ENCODE measurements at places on chromosomes 1 and 21. TPM values are rescaled to one million over a fixed set of nuclear protein-coding genes. Genes with fewer than 3 reads are reported as not detected.

- DNase-seq: no peak
These were observed 104.6 kb downstream of the DIRAS3 start for GRCh38 chr1:67945733-67946374.

DNA sequence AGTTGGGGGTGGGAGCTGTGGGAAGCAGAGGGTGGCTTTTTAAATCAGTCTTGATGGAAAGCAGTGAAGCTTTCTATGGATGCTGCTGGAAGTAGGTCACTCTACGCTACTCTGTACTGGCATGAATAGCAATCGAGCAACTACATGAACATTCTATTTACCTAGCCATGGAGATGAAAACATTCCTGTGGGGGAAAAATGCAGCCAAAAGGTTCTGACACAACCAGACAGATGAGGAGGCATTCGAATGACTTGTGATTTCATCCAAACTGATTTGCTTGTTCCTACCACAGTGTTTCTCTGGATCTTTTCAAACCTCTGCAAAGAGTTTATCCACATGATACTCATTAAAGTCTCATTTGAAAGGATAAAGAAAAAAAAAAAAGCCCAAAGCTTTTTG is 95.0 kb downstream of the ASTN1 start:
- no peak for DNase-seq

DNA sequence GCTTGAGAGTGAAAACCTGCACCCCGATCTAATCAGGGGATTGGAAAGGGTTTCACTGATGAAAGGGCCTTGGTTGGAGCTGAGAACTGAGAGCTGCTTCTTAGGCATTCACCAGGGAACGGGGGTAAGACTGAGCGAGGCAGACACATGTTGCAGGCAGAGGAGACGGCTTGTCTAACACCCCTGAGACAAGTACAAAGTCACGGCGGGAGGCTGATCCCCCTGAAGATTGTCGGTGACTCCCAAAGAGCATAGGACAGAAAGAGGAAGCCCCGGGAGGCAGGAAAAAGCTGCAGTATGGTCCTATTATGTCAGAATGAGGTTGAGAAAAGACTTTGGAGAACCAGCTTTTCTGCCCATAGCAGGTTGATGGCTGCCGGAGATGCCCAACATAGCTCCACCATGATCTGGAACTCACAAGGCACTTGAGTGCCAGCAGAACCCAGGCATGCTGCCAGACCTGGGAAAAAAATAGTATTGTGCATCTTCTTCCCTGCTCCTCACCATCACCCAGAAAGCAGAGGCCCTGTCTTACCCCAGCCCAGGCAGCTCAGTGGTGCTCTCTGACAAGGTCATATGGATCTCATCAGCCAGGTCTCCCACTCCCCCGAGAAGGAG is 463.9 kb upstream of the PROX1 start:
- no peak for DNase-seq

- no peak for DNase-seq
These were observed 6.5 kb downstream of the RIMS3 start for GRCh38 chr1:40658751-40659648.

GRCh38 chr1:107244709-107245500 is 104.1 kb downstream of the NTNG1 start:
- DNase-seq: no peak

- DNase-seq: no peak
These were observed 97.8 kb downstream of the DUSP10 start for GRCh38 chr1:221644145-221644448.

EXOC8 gene
- total RNA-seq: 8.1 TPM

DNA sequence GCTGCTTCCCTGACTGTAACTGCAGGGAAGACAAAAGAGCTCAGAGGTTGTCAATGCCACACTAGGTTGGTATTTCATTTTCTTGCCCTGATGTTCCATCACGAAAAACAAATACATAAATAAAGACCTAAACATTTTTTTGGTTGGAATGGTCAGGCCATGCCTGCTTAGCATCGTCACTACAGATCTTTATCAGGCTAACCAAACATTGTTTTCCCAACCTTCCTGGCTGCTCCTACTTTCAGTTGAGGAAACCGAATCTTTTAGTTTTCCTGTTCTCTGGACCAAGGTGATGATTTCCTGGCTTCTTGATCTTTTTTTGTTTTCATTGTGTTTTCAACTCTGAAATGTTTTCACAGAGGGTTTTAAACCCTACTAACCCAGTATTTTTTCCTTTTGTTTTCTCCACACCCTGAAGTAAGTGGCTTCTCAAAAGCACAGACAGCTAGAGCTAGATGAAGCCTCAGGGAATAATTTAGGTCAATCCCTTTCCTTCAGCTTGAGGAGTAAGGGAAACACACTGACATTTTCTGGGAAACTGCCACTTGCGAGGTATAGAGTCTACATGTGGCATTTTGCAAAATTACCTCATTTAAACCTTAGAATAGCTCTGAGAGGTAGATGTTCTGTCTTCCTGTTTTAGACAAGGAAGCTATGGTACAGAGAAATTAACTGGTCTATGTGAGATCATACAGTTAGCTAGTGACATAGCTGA is 67.2 kb upstream of the CNN3 start:
- DNase-seq: no peak

- DNase-seq: no peak
These were observed 21.3 kb downstream of the ZNF362 start for GRCh38 chr1:33277488-33278084.

GRCh38 chr1:4965346-4966075 is 311.1 kb downstream of the AJAP1 start:
- no peak for DNase-seq

CFAP298 gene
- total RNA-seq: 70.5 TPM

DNA sequence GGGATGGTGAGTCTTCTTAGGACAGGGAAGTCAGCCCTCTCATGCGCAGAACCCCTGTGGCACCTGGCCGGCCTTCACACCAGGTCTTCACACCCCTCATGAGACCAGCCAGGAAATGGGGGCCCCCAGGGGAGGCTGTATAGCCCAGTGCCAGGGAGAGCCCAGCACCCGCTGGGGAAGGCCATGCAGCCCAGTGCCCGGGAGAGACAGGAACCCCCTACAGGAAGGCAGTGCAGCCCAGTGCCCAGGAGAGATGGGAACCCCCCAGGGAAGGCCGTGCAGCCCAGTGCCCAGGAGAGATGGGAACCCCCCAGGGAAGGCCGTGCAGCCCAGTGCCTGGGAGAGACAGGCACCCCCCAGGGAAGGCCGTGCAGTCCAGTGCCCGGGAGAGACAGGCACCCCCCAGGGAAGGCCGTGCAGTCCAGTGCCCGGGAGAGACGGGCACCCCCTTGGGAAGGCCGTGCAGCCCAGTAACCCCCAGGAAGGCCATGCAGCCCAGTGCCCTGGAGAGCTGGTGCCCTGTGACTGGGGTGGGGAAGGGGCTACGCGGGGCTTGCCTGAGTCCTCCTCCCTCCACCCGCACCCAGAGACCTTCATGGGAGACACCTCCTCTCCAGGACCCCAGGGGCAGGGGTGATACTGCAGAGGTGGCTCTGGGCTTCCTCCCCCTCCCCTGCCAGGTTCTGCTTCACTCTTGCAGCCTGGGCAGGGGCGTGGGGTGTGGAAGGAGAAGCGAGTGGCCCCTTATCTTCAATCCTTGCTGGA is 110.5 kb upstream of the COL6A1 start:
- DNase-seq: no peak

DNA sequence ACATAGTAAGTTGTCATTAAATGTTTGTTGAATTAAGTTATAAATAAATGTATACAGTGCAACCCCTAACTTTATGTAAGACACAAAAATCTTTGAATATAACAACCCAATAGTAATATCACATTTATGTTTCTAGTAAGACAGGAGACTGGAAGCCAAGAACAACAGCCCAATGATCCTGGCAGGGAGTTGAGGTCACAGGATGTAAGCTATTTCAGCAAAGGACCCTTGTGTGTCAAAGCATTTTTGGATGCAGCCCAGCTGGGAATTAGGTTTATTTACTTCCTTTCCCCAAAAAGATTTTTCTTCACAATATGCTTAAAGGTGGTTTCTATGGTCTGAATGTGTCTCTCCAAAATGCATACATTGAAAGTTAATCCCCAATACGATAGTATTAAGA is 34.0 kb upstream of the ABCA4 start:
- DNase-seq: no peak

- no peak for DNase-seq
These were observed 4.0 kb downstream of the RPE65 start for GRCh38 chr1:68445709-68446108.

DNA sequence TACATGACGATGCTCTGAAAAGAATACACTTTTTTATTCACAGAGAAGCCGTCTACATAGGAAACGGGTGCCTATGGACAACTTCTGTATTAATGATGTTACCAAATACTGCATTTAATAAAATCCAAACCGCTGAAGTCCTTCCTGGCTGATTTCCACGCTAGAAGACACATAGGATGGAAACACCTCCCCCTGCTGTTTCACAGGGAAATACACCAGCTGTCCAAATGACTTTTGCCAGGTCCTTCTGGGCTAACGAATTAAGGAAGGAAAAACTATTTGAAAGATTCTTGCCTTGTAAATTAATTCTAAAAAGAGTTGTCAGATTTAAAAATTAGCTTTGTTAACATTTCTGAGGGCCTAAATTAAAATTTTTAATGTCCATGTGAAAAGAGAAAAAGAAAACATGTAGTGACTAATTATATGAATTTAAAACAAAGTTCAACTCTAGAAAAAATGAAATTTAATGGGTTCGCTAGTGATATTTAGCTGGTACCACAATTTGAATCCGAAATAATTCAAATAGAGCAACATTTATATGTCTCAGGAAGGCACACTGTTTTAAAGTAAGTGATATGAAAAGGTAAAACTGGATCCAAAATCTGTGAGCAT is 146.0 kb downstream of the RERE start:
- DNase-seq: no peak

DNA sequence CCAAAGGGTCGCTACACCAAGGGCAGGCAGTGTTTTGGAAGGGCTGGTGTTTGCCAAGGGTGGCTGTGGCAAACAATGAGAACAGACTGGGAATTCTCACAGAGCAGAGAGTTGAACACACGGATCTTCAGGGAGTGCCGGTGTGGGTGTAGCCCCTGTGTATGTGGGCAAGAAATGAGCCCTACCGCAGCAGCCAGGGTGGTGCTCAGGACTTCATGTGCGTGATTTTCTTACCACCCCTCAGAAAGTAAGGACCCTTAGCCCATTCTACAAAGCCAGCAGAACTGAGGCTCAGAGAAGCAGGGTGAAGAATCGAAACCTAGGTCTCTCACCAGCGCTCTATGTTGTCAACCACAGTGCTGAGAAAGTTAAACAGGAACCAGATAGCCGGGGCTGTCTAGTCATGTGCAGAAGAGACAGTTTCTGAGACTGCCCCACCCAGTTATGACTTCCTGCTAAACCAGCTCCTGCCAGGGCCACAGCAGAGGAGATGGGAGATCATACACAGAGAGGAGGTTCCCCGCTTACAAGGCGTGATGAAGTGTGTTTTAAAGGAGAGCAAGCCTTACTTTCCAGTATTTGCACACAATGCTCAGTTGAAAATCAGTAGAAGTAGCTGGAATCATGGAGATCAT is 21.9 kb upstream of the MORC3 start:
- no peak for DNase-seq

DNA sequence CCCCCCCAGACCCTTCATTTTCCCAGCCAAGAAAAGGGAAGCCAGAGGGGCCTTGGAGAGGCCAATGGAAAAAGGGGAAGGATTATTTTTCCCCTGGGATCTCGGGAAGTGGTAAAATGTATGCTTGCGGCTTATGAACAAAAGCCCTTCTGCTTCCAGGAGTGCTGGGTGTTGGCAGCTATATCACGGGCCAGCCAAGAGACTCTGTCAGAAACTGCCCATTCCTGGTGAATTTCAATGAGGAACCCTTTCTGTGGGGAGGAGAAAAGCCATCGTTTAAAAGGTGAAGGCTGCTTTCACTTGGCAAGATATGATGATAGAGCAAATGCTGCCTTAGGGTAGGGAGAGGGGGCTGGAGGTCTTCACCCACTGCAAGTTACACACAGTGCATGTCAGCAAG is 69.7 kb upstream of the ZC3H12A start:
- no peak for DNase-seq

DNA sequence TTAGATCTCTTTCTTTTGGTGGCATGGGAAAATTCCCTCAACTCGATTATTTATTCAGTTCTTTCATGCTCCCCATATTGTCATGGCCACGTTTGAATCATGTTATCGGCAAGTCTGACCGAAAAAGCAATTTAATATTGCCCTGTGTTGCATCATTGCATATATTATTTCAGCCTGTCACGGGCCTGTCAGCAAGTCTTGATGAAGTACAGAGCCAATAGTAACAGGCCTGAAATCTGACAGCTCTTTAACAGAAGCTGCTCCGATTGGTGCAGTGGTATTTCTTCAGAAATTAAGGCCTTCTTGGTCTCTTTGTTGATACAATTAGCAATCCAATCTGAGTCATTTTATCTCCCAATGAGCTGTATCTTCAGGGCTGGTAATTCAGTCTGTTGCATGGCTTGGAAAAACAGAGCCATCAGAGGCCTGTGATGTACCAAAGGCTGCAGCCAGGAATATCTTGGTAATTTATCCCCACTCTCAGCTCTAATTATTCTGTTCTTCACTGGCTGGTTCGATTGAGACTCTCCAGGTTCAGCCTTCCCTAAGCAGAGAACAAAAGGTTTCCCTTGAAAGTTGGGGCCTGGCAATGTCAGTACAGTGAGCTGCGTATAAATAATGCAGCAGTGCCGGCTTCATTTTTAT is 149.5 kb downstream of the FGGY start:
- no peak for DNase-seq

GRCh38 chr1:111448482-111448917 is 556 bp downstream of the WDR77 start:
- no peak for DNase-seq

- DNase-seq: peak; percentile 41
These were observed 1.5 kb upstream of the KCNH1 start for GRCh38 chr1:211135342-211135950.

- no peak for DNase-seq
These were observed 103.4 kb downstream of the RUSC1 start for GRCh38 chr1:155424091-155424490.

GRCh38 chr1:69835955-69836354 is 268.2 kb downstream of the LRRC7 start:
- no peak for DNase-seq

DNA sequence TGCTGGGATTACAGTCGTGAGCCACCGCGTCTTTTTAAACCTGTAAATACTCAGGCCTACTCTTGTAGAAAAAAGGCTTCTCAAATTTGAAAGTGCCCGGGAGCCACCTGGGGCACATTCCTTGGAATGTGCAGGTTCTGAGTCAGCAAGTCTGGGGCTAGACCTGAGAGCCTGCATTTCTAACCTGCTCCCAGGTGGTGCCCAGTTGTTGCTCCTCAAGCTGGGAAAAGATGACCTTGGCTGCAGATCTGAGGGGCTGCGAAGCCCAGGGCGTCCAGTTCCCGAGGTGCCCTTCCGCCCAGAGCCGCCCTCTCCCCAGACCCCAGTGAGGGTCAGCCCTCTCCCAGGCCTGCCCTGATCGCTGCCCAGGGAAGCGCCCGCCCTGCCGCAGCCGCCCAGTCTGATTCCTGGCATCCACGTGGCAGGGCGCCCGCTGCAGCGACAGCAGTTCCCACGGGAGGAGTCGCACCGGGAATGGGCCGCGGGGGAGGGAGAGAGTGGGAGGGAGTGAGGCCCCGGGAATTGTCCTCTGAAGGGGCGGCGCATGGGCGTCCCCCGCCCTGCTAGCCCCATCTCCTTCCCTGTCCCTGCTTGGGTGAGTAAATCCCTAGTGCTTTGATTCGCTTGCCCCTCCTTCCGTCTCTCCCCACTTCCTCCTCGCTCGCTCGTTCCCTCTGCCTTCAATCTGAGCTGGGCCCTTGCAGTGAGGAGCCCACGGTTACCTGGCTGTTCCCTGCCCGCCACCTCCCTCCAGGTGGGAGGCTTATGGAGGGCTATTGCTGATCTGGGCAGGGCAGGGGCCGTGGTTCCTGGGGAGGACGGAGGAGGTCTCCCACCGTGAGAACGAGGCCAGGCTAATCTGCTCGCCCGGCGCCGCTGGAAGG is 18.8 kb upstream of the TENT5B start:
- DNase-seq: no peak

Measured in epithelial cell of proximal tubule (primary cell).